ENCODE measurements at places on chromosomes 3 and 15.

GRCh38 chr15:34620142-34620541, 36.7 kb upstream of the GOLGA8B start:
- no peak for DNase-seq

DNA sequence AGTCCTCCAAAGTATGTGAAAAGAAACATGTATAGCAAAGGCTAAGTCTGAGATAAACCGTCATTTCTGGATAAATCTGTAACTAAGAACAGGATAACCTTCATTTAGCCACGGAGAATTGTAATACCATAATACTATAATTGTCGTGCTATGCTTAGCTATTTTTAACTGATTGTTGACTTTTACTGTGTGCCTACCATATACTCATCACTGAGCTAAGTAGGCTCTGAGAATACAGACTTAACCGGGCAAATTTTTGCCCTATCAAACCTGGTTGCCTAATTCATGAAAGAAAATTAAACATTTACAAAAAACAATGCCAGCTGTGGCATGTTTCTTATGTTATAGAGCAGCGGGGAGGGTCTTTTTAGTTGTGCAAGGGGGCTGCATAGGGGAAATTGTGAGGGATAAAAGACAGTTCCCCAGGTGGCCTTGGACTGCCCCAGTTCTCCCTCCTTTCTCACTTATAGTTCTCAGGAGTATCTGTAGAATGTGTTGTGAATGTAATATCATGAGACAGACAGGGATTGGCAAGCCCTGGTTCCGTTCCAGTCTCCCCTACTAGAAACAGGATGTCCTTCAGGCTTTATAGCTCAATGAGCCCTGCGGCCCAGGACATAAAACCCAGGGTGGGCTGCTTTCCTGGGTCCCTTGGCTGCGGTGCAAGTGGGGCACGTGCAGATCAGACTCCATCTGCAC, 318.5 kb downstream of the GBE1 start:
- DNase-seq, result no peak

DNA sequence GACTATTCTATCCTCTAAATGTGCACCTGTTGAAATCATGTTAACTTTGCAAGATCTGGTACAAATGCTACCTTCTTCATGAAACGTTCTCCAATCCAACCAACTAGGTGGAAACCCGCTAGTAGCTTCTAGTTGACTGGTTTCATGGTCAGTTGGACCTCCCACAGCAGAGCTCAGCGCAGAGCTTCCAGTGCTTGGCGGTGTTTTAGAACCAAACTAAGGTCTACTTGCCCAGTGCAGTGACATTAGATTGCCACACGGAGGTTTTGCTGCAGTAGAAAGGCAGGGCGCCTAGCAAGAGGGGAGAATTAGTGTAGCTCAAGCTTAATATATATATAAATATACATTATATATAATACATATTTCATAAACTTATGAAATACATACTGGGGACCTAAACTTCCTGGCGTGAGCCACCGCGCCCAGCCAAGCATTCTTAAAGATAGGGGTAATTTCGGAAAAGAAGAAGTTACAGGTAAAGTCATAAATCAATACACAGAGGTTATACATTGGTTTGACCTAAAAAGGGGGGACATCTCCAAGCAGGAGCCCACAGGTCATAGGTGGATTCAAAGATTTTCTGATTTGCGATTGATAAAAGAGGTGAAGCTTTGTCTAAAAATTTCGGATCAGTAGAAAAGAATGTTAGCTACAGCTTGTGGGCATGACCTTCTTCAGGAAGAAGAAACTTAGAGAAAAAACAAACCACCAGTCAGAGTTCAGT, 2.1 kb upstream of the OXSR1 start:
- DNase-seq, result no peak

DNA sequence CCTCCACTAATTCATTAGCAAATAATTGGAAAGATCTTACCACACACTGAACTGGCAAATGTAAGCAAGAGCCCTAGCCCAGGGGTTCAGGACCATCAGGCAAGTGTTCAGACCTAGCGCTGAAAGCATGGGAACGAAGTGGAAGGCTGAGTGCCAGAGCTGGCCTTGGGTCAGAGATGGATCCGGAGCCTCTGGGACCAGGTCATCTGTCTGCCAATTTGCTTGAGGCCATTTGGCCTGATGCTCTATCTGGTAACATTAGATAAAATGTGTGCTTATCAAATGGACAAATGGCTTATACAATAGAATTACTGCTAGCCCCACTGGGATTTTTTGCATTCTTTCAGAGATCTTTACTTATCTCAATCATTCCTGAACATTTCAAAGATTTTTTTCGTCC, 1.4 kb upstream of the TMC3 start:
- DNase-seq, result no peak

DNA sequence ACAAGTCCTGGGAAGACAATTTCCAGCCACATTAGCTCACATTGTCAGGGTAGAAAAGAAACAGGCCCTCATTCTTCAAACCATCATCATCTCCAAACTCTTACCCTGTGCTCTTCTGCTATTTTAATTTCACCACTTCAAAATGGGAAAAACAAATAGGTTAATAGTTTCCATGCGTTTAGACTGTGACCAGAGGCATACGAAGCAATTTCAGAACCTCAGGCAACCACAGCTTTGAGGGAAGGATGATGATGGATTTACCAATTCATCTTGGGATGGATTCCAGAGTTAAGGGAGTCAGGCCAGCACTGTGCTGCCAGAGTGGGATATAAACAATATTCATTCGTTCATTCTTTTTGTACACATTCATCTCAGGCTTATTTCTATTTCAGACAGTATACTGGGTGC, 307.8 kb upstream of the TPRG1 start:
- no peak for DNase-seq

GRCh38 chr3:177551431-177551836, 354.2 kb upstream of the TBL1XR1 start:
- no peak for DNase-seq

- DNase-seq, result no peak
Observed at GRCh38 chr3:185280572-185281365, 26.9 kb upstream of the EHHADH start.

- DNase-seq, result no peak
Observed at GRCh38 chr3:194109192-194109863, 26.6 kb upstream of the HES1 start.

DNA sequence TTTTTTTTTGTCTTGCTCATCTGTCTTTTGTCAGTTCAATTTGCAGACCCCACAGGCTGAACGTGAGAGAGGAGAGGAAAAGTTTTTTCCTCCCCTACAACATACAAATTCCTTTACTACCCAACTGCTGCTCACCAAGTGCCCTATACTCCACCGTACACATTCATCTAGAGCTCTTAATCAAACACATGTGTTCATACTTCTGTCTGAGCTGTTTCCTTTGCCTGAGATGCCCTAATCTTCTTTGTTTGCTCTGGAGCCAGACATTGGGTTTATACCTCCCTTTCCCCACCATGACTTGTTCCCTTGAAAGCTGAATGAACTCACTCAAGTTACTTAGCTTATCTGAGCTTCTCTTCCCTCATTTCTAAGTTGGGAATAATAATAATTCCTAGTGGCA, 122.7 kb upstream of the RASGRP1 start:
- DNase-seq, result no peak

- DNase-seq, result no peak
Observed at GRCh38 chr3:23314981-23315762, 112.0 kb downstream of the UBE2E2 start.

GRCh38 chr3:17590465-17590864, 152.0 kb downstream of the TBC1D5 start:
- no peak for DNase-seq

DNA sequence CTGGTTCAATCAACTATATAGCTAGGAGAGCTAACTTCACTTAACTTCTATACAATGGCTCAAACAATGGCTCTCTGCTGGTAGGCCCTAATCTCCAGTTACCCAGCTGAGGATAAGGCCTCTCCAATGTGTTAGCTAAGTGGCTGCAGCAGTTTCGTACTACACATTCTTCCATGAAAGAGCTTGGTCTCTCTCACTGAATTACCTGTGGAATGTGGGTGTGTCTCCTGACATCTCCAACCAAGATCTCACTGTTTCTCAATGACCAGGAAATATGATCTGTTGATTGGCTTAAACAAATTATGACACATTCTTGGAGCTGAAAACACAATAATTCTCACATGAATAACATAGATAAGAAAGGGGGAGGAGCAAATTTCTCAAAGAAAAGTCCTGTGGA, 169.8 kb upstream of the ROBO1 start:
- DNase-seq, result no peak

DNA sequence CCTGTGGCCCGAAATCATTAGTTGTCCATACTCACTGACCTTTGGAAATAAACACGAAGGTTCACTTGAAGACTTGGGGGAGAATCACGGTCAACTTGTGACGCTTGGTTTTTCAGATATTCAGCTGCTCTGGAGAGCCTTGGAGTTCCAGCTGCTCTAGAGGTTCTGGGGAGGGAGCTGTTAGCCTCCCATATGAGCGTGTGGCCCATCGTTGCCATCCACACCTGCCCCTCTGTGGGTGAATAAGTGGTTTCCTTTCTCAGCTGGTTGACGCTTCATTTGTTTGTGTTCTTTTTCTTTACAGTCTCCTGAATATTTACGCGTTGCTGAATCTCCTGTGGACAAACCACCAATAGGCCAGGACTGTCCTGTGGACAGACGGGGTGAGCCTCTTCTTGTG, 35.6 kb downstream of the APBA2 start:
- no peak for DNase-seq

DNA sequence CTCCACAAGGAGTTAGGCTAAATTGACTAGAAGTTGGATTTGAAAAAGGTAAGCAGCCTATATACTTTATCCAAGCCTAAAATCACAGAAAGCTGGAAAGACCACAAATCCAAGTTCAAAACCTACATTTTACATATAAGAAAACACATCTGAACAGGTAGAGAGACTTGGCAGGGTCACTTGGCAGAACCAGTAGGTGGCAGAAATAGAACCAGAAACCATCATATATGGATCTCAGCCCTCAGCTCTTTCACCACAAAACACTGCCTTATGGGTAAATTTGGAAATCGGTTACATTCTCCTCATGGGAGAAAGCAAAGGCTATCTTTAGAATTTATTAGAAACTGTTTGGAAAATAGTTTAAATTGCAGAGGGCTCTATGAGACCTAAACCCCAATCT, 44.2 kb downstream of the MKRN2 start:
- DNase-seq, result no peak

- DNase-seq, result peak; percentile 37
Observed at GRCh38 chr15:52677593-52678467, 1.4 kb downstream of the ATOSA start.

GRCh38 chr3:109825971-109826810, 488.8 kb upstream of the DPPA4 start:
- DNase-seq, result no peak

DNA sequence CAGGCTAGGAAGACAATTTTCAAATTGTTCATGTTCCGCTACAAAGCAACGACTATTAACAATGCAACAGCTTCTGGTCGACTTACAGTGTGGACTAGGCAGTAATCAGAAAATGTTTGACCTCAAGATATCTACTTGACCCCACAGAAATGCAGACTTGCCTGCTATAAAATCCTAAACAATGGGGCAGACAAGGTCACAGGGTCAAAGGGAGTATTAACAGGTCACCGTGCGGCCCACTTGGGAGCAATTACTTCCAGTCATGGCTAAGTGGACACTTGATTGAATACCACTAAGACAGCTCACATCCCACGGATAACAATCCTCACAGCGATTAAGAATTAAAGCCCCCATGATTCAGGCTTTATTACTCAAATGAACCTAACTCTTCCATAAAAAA, 58.9 kb downstream of the FOXP1 start:
- DNase-seq, result no peak

DNA sequence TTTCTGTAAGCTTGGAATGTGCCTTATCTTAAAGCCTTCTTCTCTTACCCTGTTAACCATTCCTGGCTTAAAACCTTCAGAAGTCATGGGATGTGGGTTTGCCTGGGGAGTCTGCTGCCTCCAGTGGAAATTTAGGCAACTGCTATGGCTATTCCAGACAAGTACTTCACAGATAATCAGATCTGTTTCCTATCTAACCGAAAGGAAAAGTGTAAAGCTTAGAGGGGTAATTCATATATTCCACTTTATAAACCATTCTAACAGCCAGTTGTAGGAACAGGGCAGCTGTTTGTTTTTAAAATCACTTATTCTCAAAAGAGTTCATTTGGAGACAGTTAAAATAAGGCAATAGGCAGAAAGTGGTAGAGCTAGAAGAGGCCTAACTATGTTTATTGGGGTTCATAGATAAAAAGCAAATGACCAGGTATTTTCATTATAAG, 219.9 kb downstream of the TCF12 start:
- DNase-seq, result no peak

GRCh38 chr15:96130734-96131133, 199.8 kb upstream of the NR2F2 start:
- no peak for DNase-seq

DNA sequence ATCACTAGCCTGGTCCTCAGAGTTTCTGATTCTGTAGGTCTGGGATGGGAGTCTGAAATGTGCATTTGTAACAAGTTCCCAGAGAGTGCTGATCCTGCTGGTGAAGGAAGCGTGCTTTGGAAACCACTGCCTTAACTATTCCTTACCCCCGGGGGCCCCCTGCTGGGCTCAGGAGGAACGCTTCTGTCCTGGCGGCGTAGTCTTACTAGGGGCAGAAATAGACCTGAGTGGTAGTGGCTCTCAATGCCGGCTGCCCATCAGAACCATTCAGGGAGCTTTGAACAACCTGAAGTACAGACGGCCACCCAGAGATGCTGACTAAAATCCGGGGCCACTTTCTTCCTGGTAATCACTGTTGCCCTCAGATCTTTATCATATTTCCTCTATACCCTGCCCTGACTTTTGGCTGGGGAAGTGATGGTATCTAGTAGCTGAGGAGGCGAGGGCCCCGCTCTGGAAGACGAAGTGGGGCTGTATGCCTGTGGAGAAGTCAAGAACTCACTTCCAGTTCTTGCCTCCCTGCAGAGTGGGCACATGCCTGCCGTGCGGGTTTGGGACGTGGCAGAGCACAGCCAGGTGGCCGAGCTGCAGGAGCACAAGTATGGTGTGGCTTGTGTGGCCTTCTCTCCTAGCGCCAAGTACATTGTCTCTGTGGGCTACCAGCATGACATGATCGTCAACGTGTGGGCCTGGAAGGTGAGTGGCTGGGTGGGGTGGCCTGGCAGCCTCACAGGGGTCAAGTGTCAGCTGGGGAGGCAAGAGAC, 16.3 kb upstream of the JMJD7 start:
- peak; percentile 57 for DNase-seq

DNA sequence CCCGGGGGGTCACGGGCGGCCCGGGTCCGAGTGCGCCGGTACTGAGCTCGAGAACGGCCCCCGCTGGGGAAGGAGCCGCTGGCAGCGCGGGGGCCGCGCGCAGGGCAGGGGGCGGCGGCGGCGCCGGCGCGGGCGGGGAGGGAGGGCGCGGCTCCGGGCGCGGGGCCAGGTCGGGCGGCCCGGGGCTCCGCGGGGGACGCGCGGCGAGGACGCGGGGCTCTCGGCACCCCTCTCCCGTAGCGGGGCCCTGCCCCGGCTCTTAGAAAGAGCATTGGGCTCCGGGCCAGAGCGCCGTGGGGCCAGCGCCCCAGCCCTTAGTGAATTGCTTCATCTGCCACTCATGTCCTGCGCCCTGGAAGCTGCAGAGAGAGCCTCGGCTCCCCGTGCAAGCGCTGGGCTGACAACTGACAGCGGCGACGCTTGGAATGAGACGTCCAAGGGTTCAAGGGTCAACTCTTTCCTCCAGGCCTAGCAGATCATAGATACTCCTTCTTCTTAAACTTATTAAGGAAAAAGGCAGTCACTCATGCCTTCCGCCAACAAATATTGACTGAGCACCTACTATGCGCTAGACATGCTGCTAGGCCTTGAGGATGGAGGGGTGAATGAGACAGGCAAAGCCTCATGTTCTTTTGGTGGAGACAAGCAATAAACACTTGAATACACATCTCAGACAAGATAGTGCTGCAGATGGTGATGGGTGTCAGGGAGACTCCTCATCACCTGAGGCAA, 140.8 kb downstream of the SMAD6 start:
- no peak for DNase-seq

Measured in stimulated activated CD8-positive, alpha-beta memory T cell treated with anti-CD3 and anti-CD28 coated beads, Interleukin-7, amount 100 ng/mL, for 4 hours (primary cell).